ENCODE measurements at places on chromosomes 11 and 22.

DNA sequence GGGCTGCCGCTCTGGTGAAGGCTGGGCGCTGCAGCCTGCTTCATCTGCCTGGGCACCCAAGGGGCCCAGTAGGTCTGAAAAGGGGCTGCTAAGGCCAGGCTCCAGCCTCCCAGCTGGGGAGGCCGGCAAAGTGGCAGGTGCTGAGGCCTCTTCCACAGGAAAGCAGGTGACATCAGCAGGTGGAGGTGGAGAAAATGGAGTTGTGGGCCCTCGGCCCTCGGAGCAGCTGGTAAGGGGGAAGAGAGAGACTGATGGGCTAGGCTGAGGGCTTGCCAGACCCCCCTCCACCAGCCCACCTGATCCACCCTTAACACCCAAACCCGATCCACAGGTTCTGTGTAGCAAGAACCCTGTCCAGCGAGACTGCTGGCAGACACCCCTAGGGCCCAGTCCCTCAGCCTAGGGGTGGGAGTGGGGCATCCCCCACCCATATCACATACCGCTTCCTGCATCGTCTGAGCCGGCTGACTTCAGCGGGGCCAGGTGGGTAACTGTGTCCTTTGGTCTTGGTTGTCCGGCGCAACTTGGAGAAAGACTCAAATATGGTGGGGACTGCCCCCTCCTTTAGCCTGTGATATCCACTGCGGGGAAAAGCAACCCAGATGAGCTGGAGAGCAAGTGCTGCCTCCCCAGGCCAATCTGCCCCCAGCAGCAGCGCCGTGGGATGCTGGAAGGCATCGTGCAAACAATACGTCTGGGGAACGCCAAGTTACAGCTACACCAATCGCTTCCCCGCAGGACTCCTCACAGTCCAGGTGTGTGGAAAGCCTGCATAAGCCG is 1.5 kb downstream of the THAP7 start:
- DNase-seq = no peak

- DNase-seq = no peak
These were observed 373.9 kb upstream of the FAT3 start for GRCh38 chr11:91850533-91851275.

DNA sequence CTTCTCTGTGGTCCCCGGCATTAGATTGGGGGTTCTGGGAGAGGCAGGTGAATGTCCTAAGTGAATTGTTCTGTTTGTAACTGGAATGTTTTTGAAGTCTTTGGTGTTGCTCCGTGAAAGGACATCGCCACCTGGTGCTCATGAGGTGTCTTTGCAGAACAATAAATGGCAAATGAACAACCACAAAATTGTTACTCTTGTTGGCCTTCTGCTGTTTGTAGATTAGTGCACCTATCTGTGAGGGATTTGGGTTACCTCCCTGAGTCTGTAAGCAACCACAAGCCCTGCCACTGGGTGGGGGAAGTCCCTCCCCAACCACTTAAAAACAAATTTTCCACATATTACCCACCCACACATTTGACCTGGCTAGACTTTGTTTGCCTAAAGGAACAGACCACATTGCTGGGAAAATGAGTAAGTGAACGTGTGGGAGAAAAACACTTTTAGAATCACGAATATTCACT is 4.7 kb downstream of the MPEG1 start:
- no peak for DNase-seq

GRCh38 chr11:72972496-72973128 is 158.4 kb downstream of the ATG16L2 start:
- DNase-seq = no peak

DNA sequence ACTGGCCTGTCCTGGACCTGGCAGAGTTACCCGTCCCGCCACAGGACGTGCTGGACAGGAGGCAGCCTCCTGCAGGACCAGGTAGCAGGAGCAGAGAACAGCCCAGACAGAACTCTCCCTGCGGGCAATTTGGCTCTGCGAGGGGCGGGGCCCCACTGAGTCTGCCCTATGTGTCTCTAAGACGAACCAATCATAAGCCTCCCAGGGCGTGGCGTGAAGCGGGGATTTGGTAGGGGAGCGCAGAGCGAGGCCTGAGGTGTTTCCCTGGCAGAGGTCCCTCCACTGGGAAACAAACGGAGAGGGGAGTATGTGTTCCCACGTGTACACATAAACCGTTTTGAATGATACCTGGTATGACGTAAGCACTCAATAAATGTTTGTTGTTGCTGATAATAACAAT is 7.4 kb downstream of the CD82 start:
- no peak for DNase-seq

GRCh38 chr22:39173787-39174497 is 21.5 kb upstream of the CBX7 start:
- no peak for DNase-seq

DNA sequence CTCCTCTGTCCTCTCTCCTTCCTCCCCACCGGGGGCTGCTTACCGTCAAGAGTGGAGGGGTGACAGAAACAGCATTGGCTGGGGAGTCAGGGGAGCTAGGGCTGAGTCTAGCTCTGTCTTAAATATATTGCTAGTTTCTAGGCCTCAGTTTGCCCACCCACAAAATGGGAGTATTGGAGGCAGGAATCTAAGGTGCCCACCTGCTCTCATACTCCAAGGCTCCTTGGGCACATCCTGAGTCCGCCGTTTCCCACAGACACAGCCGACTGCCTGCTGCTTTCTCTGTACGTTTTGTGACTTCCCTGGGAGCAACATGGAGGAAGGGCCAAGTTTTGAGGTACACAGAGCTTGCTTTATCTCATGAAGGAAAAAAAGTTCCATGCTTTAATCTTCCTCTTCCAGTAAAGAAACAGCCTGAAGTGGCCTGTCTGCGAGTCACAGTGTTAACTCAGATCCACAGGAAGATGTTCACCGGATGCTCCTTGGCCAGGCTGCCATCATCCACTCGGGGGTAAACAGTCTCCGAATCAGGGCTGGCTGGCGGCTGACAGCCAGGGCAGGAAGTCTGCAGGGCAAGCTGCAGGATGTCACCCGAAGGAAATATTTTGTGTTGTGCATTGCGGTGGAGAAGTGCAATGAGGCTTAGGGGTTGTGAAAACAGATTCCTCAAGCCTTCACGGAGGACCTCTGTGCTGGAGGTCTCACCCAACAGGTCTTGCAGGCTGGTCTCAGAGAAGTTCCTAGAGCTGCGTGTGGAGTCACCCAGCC is 11.0 kb upstream of the CERK start:
- no peak for DNase-seq

Measured in aorta (tissue), 5 donors.